ENCODE measurements at places on chromosomes 7 and 10.

GRCh38 chr10:69497611-69498390 is 46.5 kb downstream of the TSPAN15 start:
- DNase-seq, result no peak

DNA sequence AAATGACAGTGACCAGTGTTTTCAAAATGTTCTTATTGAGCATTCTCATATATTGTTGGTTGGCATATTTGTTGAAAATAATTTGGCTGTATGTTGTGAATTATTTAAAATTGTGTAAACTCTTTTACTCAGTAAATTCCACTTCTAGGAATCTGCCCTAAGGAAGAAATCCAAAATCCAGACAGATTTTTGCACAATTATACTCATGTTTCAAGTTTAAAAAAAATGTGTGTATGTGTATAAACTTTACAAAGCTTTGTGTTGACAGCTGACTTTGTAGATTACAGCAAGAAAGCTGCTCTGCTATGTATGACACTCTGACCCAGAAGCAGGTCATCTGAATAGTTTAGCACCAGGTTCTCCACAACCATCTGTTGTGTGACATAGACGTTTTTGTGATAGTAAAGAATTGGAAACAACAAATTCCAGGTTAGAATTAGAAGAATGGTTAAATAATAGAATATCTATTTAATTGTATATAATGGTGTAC is 21.6 kb downstream of the KIFBP start:
- DNase-seq, result no peak

DNA sequence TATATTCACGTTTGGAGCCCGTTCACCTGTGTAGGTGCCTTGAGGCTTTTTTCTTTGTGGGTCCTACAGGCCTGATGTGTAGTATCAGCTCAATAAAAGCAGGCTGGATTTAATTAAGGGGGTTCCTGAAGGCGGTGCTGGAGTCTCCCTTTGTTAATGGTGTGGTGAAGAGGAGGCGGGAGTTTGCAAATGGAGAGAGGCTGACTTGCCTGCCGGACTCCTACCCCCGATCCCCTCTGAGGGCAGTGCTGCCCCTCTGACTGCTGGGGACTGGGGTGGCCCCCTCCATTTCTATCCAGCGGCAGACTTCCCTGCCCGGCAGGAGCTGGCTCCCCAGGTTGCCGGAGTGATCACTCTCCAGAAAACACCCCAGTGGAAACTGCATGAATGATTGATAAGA is 45.1 kb downstream of the ZMIZ1 start:
- no peak for DNase-seq

GRCh38 chr7:25780904-25781303 is 371.1 kb upstream of the NFE2L3 start:
- no peak for DNase-seq
